ENCODE measurements at places on chromosomes 4 and X. TPM values are rescaled to one million over a fixed set of nuclear protein-coding genes. Genes with fewer than 3 reads are reported as not detected.
A peak's percentile ranks its signal among the peaks of the same experiment; 100 is the strongest.

Gene FAM184B
- polyA plus RNA-seq, result 0.60 TPM

Gene CASP3
- polyA plus RNA-seq, result 34.3 TPM

Gene PTPN13
- 115 TPM for polyA plus RNA-seq

Gene CXCL3
- polyA plus RNA-seq, result 0.10 TPM

Gene GAGE12F
- not detected for polyA plus RNA-seq

Gene ZNF518B
- 30.6 TPM for polyA plus RNA-seq

Gene NR3C2
- polyA plus RNA-seq, result 15.8 TPM

Gene DTHD1
- polyA plus RNA-seq, result not detected

Gene GLRB
- 13.4 TPM for polyA plus RNA-seq

Gene OTUD6A
- polyA plus RNA-seq, result not detected

Gene PCDH10
- polyA plus RNA-seq, result 5.4 TPM

Gene ADAM29
- polyA plus RNA-seq, result 0.09 TPM

Gene GRK4
- polyA plus RNA-seq, result 10.0 TPM

Gene SLC9A7
- 4.5 TPM for polyA plus RNA-seq

Gene CYP2U1
- 5.6 TPM for polyA plus RNA-seq

Gene FAM241A
- polyA plus RNA-seq, result 0.86 TPM

DNA sequence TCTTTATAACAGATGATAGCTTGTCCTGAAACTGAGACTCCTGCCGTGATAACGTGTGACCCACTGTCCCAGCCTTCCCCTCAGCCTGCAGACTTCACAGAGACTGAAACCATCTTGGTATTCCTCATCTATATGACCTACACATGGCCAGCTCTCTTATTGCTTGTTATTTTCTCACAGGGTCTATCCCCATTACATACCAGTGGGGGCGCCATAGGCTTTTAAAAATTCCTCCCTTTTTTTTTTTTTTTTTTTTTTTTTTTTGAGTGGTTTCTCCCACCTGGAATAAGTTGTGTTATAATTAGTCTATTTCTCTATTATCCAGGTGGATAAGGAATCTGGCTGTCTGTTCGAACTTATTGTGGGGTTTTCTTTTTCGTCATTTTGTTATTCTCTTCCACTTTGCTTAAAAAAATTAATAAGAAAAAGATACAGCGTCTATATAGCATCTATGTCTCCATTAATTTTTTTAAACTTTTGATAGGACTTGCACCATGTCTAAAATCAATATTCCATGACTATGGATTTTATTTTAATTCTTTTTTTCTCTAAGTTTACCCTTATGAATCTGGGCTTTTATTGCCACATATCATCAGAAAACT lies 47.2 kb downstream of the GYG2 start:
- DNase-seq, result no peak

DNA sequence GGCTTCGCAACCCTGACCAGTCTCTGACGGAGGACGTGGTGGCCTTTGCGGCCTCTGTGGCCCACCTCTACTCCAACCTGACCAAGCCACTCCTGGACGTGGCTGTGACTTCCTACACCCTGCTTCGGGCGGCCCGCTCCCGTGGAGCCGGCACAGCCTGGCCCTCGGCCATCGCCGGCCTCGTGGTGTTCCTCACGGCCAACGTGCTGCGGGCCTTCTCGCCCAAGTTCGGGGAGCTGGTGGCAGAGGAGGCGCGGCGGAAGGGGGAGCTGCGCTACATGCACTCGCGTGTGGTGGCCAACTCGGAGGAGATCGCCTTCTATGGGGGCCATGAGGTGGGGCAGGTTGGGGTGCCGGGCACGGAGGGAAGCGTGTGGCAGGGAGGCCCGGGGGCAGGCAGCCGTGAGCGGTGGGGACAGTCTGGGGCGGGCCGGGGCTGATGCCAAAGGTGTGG lies 1.2 kb downstream of the ABCD1 start:
- DNase-seq, result no peak

GRCh38 chrX:54509400-54509799 lies 13.4 kb upstream of the FGD1 start:
- DNase-seq, result peak; percentile 55

GRCh38 chr4:41734371-41734770 lies 14.2 kb downstream of the PHOX2B start:
- no peak for DNase-seq

DNA sequence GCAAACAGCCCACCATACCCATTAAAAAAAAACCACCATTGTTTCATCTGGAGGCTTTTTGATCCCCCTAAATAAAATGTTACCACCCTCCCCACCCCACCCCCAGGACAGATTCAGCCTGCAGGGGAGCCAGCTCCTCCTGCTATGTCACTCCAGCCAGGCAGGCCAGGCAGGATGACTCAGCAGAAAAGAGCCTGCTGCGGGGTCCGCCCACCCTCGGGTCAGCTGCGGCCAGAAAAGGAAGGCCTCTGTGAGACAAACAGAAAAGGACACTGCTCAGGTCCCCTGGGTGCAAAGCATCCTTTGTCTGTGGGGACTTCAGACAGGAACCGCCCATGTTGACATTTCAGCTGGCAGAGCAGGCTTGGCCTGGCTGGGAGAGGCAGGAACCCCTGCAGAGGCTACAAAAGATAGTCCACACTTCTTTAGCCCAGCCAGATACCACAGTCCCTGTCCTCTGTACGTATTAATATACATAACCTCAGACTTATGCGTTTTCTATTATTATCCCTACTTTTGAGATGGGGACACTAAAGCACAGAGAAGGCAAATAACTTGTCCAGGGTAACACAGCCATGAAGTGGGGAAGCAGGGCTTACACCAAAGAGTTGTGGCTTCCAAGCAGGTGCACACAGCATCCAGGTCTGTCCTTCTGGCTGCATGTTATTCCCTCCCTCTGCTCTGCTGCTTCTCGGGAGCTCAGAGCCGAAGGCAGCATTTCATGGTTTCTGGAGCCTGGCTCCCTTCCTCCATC lies 147.7 kb downstream of the CPEB2 start:
- DNase-seq, result peak; percentile 15

- DNase-seq, result no peak
Observed at GRCh38 chrX:69287095-69287494, 121.8 kb upstream of the PJA1 start.

- DNase-seq, result no peak
Observed at GRCh38 chr4:93513851-93514250, 314.7 kb upstream of the ATOH1 start.

DNA sequence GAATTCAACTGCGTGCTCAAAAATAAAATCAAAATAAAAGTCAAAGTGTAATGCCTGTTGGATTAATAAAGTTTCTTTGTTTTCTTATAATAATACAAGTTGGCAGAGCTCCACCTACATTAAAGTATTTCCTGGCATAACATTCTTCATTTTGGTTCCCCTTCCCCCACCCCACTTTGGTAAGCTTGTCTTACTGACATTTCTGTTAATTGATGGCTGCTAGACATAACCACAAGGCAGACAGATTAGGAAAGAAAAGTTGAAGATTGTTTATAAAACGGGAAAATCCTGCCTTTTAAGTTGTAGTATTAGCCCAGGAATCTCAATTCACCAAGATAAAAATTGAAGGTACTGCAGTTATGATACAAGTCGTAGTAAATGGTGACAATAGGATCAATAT lies 246.5 kb upstream of the RPS6KA3 start:
- no peak for DNase-seq

GRCh38 chrX:105063743-105064142 lies 156.8 kb downstream of the TEX13A start:
- DNase-seq, result no peak

GRCh38 chrX:55697381-55697780 lies 20.2 kb upstream of the RRAGB start:
- no peak for DNase-seq

GRCh38 chrX:136143711-136144110 lies 3.6 kb upstream of the FHL1 start:
- DNase-seq, result no peak

- DNase-seq, result no peak
Observed at GRCh38 chr4:105601406-105601805, 49.0 kb downstream of the ARHGEF38 start.

DNA sequence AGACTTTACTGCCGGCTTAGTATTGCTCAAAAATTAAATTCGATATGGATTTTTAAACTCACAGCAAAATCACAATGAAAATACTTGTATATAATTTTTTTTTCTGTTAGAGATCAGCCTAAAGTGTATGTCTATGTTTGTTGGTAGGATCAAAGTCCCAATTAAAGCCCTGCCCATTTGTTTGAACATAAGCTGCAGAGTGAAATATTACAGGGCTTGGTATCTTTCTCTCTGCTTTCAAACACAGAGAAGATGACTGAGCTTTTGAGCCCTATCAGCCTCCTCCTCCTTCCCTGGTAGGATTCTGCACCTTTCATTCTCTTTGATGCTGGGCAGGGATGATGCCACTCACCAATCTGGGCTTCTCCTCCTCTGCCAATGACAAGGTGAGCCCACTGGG lies 345.4 kb downstream of the PPP1R2C start:
- no peak for DNase-seq

GRCh38 chr4:186598686-186599085 lies 43.3 kb upstream of the MTNR1A start:
- no peak for DNase-seq

DNA sequence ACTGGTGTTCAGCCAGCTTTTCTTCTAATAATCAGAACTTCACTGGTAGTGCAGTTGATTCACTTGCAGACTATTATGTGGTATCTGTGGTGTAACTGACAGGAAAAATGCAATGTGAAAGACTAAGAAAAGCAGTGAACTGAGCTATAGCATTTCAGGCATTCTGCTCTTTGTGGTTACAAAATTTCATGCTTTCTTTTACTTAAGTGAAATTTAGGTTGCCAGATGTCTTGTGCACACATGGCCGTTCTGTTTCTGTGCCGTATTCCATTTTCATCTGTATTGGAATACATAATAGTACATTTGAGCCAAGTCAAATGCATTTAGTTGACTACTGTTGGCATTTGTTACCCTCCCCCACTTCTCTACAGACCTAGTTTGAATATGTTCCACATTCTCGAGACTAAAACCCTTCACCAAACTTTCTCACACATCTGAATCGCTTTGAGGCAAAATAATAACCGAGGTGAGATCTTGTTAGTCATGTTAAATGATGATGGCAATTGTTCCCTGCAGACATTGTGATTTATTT lies 8.2 kb downstream of the RTL3 start:
- no peak for DNase-seq

DNA sequence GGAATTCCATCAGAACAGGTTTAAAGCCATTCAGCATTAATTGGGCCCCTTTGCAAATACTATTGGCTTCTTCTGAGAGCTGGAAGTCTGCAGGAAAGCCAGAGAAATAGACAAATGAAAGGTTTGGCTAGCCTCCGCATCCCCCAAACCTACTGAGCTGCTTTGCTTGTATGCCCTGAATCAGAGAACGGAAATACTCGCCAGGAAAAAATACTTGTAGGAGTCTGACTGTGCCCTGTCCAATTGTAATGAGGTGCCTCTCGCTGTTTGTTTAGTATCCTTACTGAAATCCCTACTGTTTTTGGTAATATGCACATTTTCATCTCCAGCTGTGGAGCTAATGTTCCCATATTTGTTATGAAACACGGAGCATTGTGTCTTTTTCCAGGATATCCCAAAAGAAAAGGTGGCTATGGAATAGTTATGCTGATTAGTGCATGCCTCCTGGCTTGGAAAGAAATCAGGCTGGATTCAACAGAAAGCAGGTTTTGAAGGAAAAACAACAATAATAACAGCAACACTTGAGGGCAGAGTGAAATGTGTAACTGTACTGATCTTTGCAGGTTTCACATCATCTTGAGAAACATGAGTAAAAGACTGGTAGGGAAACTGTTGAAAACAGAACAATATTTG lies 50.7 kb upstream of the NLGN4X start:
- DNase-seq, result no peak

GRCh38 chr4:121307445-121308327 lies 73.1 kb downstream of the QRFPR start:
- peak; percentile 5 for DNase-seq

- DNase-seq, result no peak
Observed at GRCh38 chr4:151204925-151205524, 71.9 kb upstream of the PRSS48 start.

DNA sequence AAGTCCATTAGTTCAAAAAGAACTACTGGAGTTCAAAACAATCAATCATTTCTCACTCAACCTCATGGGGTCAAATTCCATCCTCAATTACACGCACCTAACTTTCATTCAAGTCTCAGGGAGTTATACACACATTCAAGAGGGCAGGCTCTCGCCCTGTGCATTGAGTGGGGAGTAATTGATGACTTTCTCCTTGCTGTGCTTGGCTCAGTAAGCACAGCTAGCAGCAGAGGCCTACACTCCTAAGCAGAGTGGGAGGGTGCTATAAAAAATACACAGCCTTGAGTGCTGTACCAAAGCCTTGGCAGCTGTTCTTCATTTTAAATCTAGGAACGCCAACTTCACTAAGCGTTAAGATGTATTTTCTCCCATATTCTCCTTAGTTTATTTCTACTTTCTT lies 958.3 kb upstream of the ADGRL3 start:
- peak; percentile 33 for DNase-seq

DNA sequence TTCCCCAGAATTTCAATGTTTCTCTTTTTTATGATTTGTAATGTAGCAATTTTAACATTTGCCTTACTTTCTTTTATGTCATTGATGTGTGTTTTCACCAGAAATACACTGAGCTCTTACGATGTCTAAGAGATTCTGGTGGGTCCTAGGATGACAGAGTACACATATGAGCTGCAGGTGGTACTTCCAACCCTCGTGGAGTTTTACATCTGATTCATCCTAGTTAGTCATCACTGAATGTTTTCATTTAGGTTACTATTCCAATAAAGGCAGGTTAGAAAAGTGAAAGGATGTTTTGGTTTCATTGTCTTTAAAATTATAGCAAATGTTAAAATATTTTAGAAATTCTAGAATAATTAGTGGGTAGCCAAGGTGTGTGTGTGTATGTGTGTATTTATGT lies 605.9 kb downstream of the ADGRL3 start:
- no peak for DNase-seq

- DNase-seq, result no peak
Observed at GRCh38 chr4:80685214-80685613, 345.3 kb upstream of the BMP3 start.

DNA sequence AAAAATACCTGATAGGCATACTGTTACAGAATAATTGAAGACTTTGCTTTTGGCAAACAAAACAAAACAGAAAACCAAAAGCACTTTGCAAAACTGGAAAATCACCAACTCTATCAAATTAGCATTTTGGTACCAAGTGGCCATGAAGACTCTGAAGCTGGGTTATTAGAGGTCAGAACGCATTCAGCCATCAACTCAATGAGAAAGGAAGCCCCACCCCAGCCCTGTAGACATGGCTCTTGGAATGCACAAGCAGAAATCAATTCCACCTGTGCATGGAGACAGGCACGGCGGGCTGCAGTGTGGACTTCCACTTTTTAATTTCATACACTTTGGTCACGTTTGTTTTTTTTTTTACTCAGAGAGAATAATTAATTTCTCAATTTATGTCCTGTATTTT lies 93.6 kb upstream of the DHX15 start:
- no peak for DNase-seq

DNA sequence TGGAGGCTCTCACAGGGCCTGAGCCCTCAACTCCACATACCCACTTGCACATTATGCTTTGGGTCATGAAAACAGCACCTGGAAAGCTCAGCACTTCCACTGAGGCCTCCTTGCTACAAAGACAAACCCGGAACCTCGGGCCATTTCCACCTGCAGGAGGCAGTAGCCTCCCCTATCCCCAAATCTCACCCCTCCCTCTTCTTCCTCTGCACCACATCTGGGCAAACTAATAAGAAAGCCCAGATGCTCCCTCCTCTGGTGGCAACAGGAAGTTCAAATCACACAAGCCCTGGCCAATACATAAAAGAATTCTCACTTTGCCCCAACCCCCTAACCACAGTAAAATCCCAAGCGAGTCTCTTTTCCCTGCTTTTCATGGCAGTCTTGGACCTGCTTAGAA lies 136.4 kb downstream of the MAPK10 start:
- DNase-seq, result no peak
